Central memory CD4-positive, alpha-beta T cell (primary cell): ENCODE measurements at places on chromosomes 7 and 10.

DNA sequence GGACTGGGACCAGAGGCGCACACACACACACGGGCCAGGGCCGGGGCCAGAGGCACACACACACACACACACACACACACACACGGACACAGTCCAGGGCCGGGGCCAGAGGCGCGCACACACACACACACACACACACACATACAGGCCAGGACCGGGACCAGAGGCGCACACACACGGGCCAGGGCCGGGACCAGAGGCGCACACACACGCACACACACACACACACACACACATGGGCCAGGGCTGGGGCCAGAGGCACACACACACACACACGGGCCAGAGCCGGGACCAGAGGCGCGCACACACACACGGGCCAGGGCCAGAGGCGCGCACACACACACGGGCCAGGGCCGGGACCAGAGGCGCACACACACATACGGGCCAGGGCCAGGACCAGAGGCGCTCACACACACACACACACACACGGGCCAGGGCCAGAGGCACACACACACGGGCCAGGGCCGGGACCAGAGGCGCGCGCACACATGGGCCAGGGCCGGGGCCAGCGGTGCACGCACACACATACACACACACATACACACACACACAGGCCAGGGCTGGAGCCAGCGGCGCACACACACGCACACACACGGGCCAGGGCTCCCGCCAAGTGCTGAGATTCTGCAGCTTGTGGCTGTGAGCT lies 268.8 kb downstream of the ELFN1 start:
- peak; percentile 15 for DNase-seq

- no peak for DNase-seq
Measured at GRCh38 chr7:143901332-143901667, 676 bp downstream of the TCAF1 start.

DNA sequence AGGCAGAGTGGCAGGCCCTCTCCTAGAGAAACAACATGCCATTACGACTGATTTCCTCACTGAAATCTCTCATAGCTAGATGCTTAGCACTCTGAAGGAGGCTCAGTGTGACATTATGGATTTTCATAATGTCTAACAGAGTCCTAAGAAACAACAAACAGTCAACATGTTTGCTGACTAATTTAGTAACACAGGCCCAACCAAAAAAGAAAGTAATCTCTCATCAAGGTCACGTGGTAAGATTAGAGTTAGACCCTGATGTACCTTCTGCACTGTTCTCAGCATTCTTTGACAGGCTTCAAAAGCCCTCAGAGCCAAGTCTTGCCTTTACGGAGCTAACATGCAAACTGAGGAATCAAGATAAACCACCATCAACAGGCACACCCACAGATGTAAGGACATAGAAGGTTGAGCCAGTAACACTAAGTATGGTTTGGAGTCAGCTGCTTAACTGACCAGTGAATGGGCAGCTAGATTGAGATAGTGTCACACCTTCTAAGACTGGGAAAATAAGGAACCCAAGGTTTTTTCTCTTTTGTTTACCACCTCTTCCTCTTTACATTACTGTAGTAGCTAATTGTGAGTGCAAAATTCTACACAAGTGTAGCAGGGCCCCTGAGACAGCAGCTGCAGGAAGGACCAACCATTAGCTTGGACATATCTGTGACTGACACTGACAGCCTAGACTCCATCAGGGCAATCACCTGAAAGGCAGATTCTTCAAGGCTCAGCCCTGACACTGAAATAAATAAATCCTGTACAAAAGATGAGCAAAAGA lies 15.3 kb upstream of the KCNIP2 start:
- DNase-seq, result no peak

GRCh38 chr7:142891490-142892082 lies 6.0 kb upstream of the TRPV6 start:
- no peak for DNase-seq

DNA sequence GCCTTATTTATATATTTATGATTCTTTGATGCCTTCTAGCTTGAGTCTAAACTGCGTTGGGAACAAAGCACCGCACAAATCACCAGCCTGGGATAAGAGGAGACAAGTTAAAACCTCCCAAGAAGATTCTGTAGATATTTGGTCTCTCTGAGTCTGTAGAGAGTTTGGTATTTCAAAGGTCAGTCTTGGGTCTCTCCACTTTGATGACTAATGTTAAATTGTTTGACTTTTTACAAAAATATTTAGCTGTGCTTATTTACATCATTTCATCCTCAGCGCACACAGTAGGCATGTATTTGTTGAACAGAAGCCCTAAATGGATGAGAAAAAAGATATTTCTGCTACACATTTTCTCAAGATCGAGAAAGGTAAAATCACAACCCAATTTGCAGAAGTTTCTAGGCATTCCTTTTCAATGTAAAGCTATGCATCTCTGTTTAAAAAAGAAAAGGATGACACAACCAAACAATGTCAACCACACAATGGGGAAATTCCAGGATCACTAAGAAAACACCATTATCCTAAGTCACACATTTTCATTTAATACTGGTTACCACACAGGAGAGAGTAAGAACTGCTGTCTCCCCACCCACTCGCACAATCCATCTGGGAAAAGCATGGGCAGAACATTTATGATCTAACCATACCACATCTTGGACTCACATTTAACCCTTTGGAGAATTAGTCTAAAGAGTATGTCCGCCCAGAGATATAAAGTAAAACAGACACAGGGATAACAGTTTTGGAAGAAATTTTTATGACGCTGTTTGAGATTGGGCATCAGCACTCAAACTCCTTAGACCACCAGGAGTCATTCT lies 4.4 kb downstream of the CDK6 start:
- peak; percentile 8 for DNase-seq

DNA sequence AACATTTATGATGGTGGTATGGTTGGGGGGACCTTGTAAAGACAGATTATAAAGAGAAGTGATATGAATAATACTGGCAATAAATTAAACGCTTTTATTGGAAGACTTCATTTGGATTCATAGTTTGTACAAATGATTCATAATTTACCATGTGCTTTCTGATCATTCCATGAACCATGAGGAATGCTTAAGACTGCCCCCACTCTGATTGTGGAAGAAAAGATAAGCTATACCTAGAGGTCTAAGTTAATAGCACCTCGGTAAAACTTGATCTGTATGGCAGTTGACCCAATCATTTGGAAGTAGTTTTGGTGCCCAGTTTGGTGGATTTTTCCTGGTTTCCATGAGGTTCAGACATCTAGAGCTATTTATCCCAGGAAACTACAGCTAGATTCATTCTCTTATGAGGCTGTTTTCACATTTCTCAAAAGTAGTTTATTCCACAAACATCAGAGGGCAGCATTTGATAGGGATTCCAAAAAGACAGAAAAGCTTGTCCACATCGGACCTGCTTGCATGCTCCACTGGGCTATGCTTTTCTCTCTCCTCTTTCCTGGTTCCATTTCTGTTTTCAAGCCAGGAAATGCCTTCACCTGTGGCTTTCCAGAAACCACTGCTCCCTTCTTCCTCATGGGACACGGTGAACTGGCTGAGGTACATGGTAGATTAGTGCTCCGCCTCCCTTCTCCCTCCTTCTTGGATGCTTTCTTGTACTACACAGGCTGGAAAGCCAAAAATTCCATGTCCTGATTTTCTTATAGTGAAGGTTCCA lies 29.2 kb downstream of the TFAM start:
- no peak for DNase-seq

GRCh38 chr10:33201971-33202370 lies 132.5 kb downstream of the NRP1 start:
- DNase-seq, result no peak

GRCh38 chr7:26556061-26556881 lies 264.6 kb downstream of the SNX10 start:
- no peak for DNase-seq

DNA sequence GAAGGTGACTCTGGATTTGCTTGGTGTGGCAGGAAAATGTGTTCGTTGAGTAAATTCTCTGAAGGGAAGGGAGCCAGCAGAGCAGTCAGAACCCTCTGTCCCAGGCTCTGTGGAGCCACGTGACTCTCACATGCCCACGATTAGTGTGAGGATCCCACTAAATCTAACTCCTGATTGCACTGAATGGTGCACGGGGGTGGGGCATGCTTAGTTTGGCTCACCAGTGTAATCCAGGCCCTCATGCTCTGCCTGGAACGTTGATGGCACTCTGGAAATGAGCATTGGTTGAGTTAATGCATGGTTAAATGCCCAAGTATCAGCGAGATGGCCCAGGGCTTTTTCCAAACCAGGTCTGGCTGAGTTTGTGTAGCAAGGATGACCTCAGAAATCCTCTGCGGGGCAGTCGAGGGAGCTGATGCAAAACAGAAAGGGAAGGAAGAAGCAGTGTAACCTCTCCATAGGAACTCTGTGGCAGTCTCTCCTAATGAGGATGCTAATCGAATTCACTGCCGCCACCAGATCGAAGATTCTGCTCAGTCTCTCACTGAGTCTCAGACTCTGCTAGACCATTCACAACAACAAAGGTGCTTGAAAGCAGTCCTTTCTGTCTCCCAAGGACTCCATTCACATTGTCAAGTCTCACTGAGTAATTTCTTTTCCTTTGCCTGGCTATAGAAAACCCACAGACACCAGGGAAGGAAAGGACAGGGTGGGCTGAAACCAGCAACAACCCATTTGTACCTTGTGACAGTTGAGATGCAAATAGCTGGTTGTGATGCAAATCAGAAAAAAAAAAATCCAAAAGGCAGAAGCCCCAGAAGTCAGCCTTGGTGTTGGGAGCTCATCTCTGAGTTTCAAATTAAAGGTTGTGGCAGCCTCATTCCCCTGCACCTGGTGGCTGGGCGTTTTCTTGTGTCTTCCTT lies 98.1 kb downstream of the C10orf105 start:
- DNase-seq, result no peak

- DNase-seq, result no peak
Measured at GRCh38 chr10:124672181-124672638, 72.0 kb downstream of the FAM53B start.

DNA sequence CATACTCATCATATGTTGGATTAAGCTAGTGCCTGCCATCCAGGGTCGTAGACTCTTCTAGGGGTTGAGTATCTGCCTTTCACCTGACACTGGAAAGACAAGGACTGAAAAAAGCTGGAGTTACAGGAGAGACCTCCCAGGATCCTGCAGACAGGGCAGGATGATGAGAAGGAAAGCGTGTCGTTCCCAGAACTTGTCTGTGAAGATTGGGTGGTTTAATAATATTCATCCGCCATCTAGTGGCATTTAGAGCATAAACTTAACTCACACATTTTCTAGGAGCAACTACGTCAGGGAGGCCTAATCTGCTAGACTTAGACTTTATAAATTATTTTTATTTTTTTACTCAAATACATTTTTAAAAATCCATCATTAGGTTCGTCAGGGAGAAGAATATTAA lies 59.6 kb downstream of the ADRB1 start:
- DNase-seq, result peak; percentile 21

DNA sequence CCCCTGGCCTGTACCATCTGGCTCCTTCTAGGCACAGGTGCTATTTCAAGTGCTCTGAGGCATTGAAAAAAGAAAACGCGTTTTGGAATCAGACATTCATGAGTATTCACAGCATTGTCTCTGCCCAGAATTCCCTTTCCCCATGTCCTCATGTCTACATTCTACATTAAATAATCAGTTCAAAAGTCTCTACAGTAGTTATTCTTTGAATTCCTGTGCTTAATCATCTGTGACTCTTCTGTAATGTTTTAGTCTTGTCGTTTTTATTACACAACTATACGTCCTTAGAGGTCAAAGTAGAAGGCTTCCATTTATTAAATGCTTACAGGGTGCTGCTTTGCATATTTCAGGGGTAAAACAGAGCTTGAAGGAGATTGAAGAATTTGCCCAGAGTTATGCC lies 95.7 kb downstream of the BICC1 start:
- DNase-seq, result no peak

GRCh38 chr7:84021292-84021908 lies 173.2 kb downstream of the SEMA3A start:
- DNase-seq, result no peak

DNA sequence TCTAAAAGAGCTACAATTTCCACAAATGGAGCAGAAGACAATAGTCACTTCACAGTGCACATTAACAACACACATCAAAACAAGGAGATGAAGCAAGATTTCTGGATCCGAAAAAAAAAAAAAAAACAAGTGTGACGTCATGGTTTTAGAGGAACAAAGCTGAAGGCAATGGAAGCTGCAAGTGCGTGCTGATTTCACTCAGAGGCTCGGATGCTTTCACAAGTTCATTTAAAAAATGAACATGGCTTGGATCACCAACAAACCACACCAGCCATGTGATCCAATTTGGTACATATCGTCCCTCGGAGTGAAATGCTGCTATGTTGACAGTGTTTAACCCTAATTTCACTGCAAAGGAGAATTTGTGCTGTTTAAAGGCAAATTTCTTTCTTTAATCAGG lies 337.0 kb upstream of the PRKCQ start:
- no peak for DNase-seq

DNA sequence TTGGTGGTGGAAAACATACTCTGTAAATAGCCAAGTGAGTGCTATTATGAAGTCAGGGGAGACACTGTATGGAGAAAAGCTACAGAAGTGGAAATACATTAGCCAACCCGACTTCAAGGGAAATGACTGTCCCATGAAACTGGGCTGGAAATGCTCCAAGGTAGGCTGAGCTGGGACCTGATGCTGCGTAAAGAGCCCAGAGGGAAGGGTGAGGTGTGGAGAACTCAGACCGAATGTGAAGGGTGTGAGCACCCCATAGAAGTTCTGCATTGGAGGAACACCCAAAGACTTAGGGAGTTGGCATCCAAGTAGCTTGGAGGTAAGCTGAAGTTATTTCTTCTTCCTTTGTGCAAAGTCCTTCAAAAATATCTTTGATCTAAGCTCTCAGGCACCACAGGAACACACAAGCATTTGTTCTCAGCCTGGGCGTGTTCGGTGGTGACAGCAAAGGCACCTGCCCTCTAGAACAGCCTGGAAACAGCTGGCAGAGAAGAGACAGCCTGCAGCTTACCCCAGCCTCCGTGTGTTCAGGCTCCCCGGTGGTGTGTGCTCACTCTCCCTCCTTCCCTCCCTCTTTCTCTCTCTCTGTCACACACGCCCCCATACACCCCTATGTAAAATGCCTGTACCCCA lies 19.1 kb upstream of the GJD4 start:
- no peak for DNase-seq

GRCh38 chr10:117804470-117805011 lies 242.2 kb downstream of the RAB11FIP2 start:
- DNase-seq, result no peak

DNA sequence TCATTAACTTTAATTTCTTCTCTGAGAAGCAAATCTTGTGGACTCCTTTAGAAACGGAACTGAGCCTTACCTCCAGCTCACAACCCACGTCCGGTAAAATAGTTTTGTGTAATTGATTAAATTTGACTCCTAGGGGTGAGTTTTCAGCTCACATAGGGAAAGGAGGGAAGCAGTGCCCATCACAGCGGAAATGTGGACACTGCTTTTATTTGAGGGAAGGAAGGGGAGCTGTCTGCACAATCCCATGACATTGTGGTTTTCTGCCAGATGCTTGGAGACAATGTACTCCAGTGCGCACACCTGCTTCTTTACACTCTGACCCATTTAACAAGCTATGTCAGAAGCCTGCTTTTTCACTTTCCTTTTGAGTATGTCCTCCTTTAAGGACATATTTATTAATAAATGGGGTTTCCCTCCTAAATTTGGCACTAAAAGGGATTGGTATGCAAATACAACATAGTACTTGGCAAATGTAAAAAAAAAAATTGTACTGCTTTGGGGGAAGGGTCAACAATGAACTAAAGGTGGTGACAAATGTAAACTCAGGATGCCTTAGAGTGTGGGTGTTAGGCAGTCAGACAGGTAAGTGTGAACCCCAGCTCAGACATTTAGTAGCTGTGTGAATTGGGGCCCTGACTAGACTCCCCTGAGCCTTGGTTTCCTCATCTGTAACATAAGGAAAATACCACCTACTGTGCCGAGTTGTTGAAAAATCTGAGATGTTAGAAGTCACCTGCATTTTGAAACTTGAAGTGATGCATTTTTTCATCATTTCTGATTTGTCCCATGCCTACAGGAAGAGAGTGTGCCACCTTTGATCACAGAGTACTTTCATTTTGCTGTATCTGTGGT lies 90.2 kb upstream of the KLF6 start:
- DNase-seq, result peak; percentile 77
